Camera-type eye (tissue), 1 donor: ENCODE measurements at places on chromosomes 11 and 22. TPM values are rescaled to one million over a fixed set of nuclear protein-coding genes. Genes with fewer than 3 reads are reported as not detected.

TMEM123 gene
- 117 TPM for total RNA-seq

MCAM gene
- total RNA-seq: 546 TPM

SLC22A12 gene
- not detected for total RNA-seq

PHF21B gene
- 13.1 TPM for total RNA-seq

TMEM121B gene
- 7.1 TPM for total RNA-seq

C11orf97 gene
- total RNA-seq: not detected

PLA2G3 gene
- total RNA-seq: not detected

CBLIF gene
- not detected for total RNA-seq

IRAG1 gene
- 21.2 TPM for total RNA-seq

TREH gene
- total RNA-seq: not detected
